ENCODE measurements at places on chromosomes 4 and X. TPM values are rescaled to one million over a fixed set of nuclear protein-coding genes. Genes with fewer than 3 reads are reported as not detected.

DNA sequence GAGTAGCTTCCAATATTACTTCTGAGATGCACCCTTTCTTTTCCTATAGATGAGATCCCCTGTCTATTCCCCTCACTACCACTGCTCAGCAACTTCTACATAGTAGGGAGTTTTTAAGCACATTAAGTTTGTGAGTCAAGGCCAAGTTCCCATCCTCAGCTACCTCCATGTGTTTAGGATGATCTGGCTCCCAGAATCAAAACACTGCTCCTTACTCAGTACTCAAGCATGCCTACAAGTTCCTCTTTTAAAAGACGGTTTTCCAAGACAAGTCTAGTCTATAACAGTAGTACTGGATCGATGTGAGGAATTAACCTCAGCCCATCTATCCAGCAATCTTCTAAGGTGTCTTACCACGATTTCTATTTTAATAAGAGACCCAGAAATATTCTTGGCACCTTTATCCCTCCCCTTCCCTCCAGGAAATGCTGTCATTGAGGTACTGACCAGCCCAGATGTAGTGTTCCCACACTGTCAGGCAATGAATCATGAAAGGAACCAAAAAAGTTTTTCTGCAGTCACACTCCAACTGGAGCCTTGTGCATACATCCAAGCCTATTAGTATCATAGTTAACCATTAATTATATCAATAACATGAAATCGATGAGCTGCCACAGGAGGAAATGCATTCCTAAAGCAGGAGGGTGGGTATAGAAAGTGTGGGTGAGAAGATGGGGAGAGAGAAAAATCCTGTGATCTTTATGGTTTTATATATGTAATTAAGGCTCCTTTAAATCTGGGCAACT lies 29.6 kb downstream of the AREG start:
- no peak for DNase-seq

GRCh38 chrX:22373094-22373493 lies 100.4 kb downstream of the CBLL2 start:
- no peak for DNase-seq

DNA sequence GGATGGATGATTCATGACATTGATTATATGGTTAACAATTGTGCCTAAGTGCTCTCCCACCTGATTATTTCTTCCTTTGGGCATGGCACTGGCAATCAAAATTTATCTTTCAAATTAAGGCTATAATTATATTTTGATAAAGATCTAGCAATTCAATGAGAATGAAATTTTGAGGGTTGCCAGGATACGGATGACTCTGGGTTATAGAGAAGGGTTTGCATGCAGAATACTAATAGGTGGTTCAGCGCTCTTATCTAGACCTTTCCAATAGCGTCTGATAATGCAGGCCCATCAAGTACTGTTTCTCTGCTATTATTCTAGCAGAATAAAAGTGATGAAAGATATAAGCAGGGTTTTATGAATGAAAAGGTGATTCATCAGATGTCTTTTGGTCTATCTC lies 74.9 kb upstream of the SCML1 start:
- DNase-seq: no peak

DNA sequence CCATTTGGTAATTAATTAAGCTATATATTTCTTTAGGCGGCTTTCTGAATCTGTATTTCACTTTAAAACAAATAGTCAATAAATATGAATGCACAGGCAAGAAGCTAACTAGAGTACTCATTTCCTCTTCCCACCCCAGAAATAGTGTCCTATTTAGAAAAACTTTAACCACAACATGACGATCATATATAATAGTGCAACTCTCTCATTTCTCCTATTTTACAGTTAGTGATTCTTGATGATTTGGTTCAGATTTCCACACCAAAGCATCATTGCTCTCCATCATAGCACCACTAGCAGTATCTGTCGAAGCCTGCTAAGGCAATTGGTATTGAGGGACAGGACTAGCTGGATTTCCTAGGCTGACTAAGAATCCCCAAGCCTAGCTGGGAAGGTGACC lies 184.0 kb upstream of the GALNTL6 start:
- DNase-seq: no peak

GRCh38 chrX:45824471-45824870 lies 623.8 kb upstream of the DIPK2B start:
- no peak for DNase-seq

DNA sequence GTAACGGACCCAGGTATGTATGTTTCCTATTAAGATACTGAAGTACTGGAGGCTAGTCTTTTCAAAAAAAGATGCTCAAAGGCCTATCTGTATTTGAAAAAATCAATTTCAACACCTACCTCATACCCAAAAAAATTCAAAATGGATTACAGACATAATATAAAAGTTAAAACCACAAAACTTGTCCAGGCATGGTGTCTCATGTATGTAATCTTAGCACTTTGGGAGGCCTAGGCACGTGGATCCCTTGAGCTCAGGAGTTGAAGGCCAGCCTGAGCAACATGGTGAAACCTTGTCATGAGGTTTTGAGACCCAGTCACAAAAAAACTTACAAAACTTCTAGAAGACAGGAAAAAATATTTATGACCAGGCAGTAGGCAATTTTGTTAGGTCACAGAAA lies 16.7 kb downstream of the RBMX start:
- DNase-seq: no peak

- no peak for DNase-seq
Observed at GRCh38 chr4:8205749-8206611, 6.9 kb downstream of the SH3TC1 start.

GRCh38 chrX:9907645-9908387 lies 59.3 kb upstream of the CLDN34 start:
- no peak for DNase-seq

DNA sequence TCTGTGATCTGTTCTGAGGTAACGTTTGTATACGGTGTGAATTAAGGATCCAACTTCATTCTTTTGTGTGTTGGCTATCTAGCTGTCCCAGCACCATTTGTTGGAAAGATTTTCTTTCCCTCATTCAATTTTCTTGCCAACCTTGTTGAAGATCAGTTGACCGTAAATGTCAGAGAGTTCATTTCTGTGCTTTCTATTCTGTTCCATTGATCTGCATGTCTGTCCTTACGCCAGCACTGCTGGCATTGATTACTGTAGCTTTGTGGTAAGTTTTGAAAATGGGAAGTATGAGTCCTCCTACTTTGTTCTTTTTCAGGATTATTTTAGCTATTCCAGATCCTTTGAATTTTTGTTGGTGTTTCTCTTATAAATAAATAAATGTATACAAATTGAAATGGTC lies 60.8 kb downstream of the MTMR1 start:
- DNase-seq: no peak

DNA sequence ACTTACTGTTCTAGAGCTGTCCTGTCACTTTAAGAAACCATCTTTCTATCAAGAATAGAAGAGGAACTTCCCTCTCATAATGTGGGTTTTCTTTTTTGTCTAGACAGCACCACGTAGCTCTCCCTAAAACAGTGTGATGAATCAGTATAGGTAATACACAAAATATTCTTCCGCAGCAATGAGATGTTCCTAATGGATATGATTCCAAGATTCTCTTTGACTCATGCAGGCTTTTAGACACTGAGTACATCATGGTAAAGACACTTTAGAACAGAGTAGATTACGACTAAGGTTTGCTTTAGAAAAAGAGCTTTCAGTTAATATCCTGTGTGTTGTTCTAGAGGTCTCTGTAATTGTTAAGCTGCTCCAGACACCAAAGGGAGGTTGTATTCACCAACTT lies 69.8 kb downstream of the PTTG2 start:
- no peak for DNase-seq

DNA sequence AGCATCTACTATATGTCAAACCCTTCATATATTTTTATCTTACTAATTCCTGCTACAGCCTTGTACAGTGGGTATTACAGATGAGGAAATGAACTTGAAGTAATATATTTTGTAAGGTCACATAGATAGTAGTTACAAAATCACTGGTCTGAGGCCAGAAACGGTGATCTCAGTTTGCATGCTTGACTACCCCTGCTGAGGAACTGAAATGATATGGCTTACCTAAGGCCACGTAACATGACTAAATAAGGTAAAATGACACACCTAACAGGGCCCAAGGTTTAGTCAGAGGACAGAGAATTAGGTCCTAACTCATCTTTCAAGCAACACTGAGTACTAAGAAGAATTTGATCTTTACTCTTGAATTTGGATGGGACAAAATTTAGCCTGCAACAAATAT lies 1.5 kb upstream of the COMMD8 start:
- no peak for DNase-seq

GRCh38 chrX:114065577-114066223 lies 518.2 kb upstream of the HTR2C start:
- DNase-seq: no peak

- DNase-seq: no peak
Observed at GRCh38 chr4:145909281-145909715, 29.3 kb downstream of the ZNF827 start.

DNA sequence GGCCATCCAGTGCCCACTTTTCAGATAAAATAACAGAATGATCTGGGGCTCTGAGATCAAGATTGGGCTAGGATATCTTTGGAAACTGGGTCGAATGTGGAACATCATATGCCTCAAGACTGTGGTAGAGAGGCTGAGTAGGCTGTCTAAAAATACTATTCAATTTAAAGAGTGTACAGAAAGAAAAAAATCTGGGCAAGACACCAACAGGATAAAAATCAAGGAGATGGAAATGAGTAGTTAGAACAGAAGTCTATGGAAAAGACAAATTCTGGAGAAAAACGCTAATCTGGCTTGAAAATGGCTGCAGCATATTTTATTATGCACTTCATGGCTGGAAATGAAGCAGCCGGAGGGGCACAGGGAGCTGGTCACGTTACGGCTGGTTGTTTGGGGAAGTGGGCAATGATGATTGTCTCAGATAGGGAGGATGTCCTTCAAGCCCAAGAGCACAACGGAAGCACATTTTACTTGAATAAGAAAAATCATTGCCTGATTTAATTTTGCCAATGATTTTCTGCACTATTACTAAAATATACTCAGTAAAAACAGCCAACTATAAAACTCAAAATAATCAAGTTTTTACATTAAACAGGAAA lies 27.1 kb upstream of the MAPK10 start:
- DNase-seq: no peak

DNA sequence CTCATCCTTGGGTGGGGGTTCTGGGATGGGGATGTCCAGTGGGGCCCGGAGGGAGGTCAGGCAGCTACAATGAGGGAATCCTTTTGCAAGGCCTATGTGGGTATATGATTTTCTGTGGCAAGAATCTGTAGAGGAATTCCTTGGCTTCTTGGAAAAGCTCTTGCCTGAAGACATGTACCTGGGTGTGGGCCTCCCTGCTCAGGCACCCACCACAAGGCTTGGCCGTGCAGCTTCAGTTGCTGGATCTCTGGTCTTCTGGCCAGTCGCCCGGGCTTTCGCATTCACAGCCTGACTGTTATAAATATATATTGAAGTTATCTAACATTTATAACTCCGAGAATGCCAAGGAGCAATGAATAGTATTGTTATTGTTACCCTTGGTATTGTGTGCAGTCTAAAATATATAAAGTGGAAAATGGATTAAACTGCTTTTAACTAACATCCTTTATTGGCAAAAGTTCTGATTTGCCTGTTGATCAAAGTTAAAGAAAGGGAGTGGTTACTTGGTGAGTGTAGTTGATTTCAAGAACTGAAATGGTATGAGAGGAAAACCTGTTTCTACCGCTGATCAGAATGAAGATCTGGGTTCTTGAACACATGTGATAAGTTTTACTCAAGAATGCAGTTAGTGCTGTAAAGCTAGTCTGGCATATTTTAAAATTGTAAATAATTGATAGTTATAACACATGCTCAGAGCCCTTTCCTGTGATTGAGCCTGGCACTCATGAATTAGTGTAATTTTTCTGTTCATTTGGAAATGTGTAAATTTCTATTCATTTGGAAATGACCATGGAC lies 36.0 kb downstream of the PTTG2 start:
- no peak for DNase-seq

GRCh38 chrX:40875476-40875875 lies 140.1 kb upstream of the MED14 start:
- no peak for DNase-seq

- DNase-seq: no peak
Observed at GRCh38 chr4:24801136-24801855, 5.9 kb downstream of the SOD3 start.

DNA sequence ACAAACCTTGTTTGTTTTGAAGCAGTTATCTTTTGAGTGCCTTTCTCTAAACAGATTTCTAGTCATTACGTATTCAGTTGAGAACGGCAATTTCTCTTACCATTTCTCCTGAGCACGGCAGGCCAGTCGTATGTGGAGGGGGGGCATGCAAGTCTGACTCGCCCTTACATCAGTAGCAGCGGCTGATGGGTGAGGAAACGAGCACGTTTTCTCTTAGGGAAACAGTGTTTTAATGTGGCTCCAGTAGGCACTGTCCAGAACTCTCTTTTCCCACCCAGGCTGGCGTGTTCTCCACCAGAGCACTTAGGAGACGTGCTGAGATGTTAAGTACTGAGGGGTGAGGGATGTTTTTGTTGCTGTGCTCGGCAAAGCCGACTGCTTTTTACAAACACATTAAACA lies 240.5 kb downstream of the STIM2 start:
- no peak for DNase-seq

DNA sequence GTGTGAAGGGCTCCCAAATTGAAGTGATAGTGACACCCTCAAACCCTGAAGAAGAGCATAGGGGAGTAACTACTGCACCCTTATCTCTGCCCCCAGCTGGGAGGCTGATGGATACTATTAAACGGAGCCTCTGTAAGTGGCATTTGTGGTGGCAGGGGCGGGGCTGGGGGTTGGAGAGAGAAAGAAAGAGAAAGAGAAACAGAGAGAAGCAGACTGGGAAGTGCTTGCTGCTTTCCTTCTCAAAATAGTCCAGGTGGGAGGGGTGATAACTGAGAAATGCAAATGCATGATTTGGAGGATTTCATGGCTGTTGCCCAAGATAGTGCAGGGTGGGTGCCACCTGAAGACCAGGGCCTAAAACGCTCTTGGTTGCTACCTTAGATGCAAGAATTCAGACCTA lies 253.5 kb upstream of the GATB start:
- peak; percentile 56 for DNase-seq

GRCh38 chrX:10884246-10884645 lies 226.9 kb upstream of the HCCS start:
- DNase-seq: no peak

DNA sequence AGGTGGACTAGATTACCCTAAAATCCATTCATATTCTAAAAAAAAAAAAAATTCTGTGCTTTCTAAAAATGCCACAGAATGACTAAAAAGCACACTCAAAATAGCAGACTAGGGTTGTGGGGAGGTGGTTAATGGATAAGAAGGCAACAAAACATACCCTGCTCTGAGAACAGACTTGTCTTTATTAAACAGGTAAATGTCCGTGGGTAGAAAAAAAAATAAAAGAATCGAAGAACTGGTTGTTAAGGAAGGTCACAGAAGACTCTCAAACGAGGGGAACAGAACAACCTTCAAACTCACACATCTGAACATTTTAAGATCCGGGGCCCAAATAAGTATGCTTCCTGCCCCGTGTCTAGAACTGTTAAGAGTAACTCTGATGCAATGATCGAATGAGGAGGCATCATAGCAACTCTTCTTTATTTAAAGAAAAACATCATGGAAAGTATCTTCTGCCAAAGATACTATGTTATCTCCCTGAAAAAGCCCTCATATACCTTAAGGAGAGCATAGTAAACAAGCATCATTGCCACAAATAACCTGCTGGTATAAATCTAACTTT lies 68.4 kb downstream of the ELF2 start:
- no peak for DNase-seq

KLF8 gene
- total RNA-seq: 7.5 TPM

CAPN6 gene
- not detected for total RNA-seq

CCSER1 gene
- total RNA-seq: not detected

PAK3 gene
- total RNA-seq: 0.25 TPM

TCEANC gene
- 2.8 TPM for total RNA-seq

NIPAL1 gene
- 1.4 TPM for total RNA-seq

ZNF732 gene
- total RNA-seq: not detected

CCDC110 gene
- total RNA-seq: not detected

DCHS2 gene
- total RNA-seq: not detected

SMIM9 gene
- total RNA-seq: not detected

RS1 gene
- total RNA-seq: not detected

All from activated T-helper 2 cell treated with anti-CD3 and anti-CD28 coated beads, Interferon-gamma antibody, Interleukin-2, Interleukin-4, amounts not matched to agents 10 μg/mL and 5 μg/mL and 100 μg/mL, durations not matched to agents 14 hours and 24 hours and 36 hours (primary cell).